Activated B cell treated with CpG ODN at 0.5 μM for 24 hours (primary cell): ENCODE measurements at places on chromosomes 2 and 18. TPM values are rescaled to one million over a fixed set of nuclear protein-coding genes. Genes with fewer than 3 reads are reported as not detected.

DNA sequence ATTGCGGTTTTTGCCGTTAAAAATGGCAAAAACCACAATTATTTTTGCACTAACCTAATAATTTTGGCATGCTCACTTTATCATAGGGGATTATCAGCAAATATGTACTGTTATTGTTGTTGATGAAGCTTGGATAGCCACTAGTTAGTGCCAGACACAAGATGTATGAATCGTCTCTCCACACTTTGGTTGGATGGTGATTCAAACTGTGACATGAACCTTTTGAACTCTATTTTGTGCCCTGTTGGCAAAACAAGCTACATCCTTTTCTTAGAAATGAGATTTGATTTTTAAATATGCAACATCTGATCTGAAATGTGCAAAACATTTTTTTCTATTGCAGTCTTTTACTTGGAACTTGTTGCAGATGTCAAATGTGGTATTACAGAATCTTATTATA lies 48.8 kb upstream of the DTNB start:
- peaks cover 5% of the 10 kb centered on the region for H3K27me3 ChIP-seq
- no peaks in the 10 kb centered on the region for H3K36me3 ChIP-seq
- H3K4me1 ChIP-seq: no peaks in the 10 kb centered on the region
- no peak overlapping the region for H3K27ac ChIP-seq

GRCh38 chr2:191115391-191115790 lies 35.4 kb downstream of the STAT4 start:
- H3K4me1 ChIP-seq: peaks cover 17% of the 10 kb centered on the region
- H3K27ac ChIP-seq: peak overlapping the region; percentile 8
- no peaks in the 10 kb centered on the region for H3K36me3 ChIP-seq
- H3K27me3 ChIP-seq: peaks cover 3% of the 10 kb centered on the region

DNA sequence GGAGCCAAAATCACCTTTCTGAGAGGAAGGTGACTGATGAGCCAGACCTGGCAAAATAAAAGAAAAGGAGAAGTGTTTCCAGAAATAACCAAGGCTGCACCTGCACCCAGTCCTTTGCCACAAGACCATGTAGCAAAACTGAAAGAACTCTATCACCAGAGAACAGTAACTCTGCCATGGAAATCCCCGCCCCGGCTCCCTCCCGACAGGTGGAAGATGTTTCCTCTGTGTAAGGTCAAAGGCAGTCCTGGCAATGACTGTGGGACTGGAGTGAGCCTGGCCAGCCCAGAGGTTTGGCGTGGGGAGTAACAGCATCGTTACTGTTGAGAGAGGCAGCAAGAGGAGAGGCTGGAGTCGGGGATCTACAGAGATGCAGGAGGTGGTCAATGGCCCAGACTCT lies 42.3 kb downstream of the SPRED2 start:
- peaks cover 10% of the 10 kb centered on the region for H3K27me3 ChIP-seq
- DNase-seq: peak; percentile 42
- H3K4me1 ChIP-seq: peaks cover 57% of the 10 kb centered on the region
- peak overlapping the region; percentile 73 for H3K4me3 ChIP-seq
- peak overlapping the region; percentile 80 for H3K27ac ChIP-seq
- H3K36me3 ChIP-seq: no peaks in the 10 kb centered on the region

GRCh38 chr2:68536000-68536399 lies 68.6 kb downstream of the APLF start:
- no peaks in the 10 kb centered on the region for H3K4me1 ChIP-seq
- no peak overlapping the region for H3K27ac ChIP-seq
- H3K36me3 ChIP-seq: peaks cover 4% of the 10 kb centered on the region
- no peaks in the 10 kb centered on the region for H3K27me3 ChIP-seq

DNA sequence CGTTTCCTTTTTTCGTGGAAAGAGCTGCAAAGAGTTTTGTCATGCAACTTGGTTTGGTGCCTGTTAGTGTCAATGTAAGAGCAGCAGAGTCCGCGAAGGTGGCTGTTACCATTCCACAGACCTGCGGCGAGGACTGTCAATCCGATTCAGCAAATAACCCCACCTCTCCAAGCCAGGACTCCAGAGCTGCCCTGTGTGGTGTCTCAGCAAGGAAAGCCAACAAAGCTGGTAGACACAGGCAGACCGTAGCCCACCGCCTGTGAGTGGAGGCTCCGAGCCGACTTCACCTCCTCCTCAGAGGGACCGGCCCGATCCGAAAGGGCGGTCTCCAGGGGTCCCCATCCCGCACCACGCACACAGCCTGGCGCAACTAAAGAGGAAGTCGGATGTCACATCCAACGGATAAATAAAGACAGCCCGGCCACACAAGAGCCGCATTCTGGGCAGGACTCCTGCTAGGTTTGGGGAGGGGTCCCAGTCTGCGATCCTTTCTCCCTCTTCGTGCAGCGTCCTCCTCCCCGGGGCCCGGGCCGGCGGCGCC lies 819 bp downstream of the ANKRD44 start:
- peaks cover 17% of the 10 kb centered on the region for H3K36me3 ChIP-seq
- DNase-seq: peak; percentile 49
- no peaks in the 10 kb centered on the region for H3K27me3 ChIP-seq

DNA sequence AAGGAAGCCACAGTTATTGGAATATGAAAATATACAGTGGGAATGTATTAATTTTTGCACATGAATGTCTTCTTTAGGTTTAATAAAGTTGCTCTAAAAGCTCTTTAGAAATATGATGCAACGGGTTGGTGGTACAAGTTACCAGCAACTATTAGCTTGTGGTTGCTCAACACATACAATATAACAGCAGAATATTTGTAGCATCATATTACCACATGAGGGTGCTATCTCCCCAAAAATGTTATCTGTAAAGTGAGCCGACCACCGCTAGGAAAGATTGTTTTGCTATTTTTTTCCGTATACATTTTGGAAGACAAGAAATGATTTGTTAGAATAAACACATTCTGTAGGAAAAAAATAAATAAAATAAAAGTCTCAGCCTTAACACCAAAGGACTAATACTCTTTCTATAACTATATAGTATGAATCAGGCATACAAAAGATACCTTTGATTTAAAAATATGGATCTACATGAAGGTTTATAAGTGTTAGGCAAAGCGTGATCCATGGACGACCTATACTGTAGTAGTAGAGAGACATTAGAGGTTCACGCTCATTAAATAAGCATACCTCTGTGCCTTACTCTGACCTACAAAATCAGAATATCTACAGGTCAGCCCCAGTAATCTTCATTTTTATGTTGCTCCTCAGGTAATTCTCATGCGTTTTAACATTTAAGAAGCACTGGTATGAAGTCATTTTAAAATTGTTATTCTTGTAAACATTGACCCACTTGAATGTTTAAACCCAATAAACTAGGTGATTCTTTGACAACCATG lies 1110.6 kb upstream of the ACVR2A start:
- no peak overlapping the region for H3K4me3 ChIP-seq
- no peak for DNase-seq
- no peaks in the 10 kb centered on the region for H3K27me3 ChIP-seq
- H3K4me1 ChIP-seq: no peaks in the 10 kb centered on the region

DNA sequence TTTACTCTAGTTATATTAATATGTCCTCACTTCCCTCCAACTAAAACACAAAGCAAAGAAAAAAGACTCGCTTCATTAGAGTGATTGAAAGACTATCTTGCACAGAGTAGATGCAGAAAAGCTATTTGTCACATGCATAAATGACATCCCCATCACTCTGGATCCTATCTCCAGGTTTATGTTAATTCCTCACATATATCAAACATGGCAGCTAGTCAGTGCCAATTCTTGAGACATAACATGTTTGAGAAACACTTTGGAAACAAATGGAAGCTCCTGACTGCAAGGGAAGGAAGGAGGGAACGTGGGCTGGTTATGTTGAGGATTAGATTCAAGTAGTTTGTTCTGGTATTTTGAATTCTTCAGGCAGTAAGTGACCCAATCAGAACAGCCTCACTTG lies 89.8 kb upstream of the BCL2L11 start:
- H3K27ac ChIP-seq: no peak overlapping the region
- peaks cover 16% of the 10 kb centered on the region for H3K4me1 ChIP-seq
- no peaks in the 10 kb centered on the region for H3K36me3 ChIP-seq
- H3K4me3 ChIP-seq: no peak overlapping the region

DNA sequence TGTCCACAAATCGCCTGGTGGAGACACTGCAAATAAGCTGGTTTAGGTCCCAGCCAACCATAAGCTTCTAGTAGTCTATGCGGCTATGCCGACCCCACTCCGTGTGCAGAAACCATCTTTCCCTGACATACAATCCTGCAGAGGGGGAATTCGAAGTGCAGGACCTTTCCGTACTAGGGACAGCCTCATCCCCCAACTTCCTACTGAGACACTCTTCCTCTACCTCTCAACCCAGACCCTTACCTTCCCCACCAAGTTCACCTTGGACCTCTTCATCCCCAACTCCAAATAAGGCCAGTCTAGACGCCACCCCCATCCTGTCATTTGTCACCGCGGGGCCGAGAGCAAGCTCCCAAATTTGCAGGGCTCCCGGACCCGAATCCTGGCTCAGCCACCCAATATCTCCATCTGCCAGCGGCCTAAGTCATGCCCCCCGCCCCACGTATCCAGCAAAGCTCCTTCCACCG lies 496 bp downstream of the SUCLG1 start:
- peak overlapping the region; percentile 93 for H3K4me3 ChIP-seq
- peaks cover 35% of the 10 kb centered on the region for H3K4me1 ChIP-seq
- H3K27me3 ChIP-seq: no peaks in the 10 kb centered on the region
- H3K27ac ChIP-seq: peak overlapping the region; percentile 98
- DNase-seq: no peak

DNA sequence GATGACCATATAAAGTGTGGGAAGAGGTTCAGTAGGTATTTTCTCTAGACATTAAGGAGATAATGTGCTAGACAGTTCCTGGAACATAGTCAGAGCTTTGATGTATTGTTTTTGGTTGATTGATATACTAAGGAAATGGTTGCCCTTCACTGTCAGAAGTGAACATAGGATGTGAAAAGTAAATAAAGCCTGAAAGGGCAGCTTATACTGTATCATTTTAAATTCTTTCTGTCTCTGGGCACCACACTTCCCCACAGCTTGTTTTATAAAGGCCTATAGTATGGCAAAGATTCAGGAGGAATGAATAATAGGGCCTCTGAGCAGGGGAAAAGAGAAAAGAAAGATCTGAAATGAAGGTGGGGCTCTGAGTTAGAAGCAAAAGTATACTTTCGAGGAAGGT lies 72.7 kb upstream of the ITPRID2 start:
- DNase-seq: no peak
- no peak overlapping the region for H3K4me3 ChIP-seq
- no peak overlapping the region for H3K27ac ChIP-seq
- H3K27me3 ChIP-seq: peaks cover 3% of the 10 kb centered on the region
- no peaks in the 10 kb centered on the region for H3K4me1 ChIP-seq

DNA sequence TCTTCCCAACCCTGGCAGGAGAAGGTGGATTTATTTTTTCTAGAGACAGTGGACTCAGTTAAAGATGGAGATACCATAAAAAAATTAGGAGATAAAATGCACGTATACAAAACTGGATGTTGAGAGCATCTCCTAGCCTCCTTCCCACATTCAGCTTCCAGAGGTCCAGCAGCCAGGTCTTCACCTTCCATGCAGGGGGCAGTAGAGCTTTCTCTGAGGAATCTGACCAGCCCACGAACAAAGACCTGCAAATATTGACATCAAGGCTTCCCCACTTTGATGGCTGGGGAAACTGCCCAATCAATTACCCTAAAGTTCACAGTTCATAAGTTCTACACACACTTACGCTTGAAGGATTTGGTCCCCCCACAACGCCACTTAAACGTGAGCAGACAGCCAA lies 24.5 kb downstream of the AQP4 start:
- no peaks in the 10 kb centered on the region for H3K4me1 ChIP-seq
- H3K27me3 ChIP-seq: no peaks in the 10 kb centered on the region
- H3K4me3 ChIP-seq: no peak overlapping the region

GRCh38 chr2:11305958-11306357 lies 38.5 kb downstream of the ROCK2 start:
- no peaks in the 10 kb centered on the region for H3K36me3 ChIP-seq
- H3K4me1 ChIP-seq: peaks cover 8% of the 10 kb centered on the region
- H3K4me3 ChIP-seq: no peak overlapping the region
- H3K27ac ChIP-seq: no peak overlapping the region
- no peaks in the 10 kb centered on the region for H3K27me3 ChIP-seq

TRIM54 gene
- total RNA-seq: not detected in 2 replicates

EFR3B gene
- total RNA-seq: 0.07 and 0.10 TPM in 2 replicates

CD207 gene
- total RNA-seq: not detected in 2 replicates

CRYGC gene
- total RNA-seq: not detected in 2 replicates

KLHL30 gene
- total RNA-seq: not detected in 2 replicates

MYO1B gene
- 2.5 and 2.7 TPM in 2 replicates for total RNA-seq

LIMS4 gene
- total RNA-seq: 0.47 TPM in 1 of 2 replicates, not detected in the other
